ENCODE measurements at places on chromosomes 16 and 17. TPM values are rescaled to one million over a fixed set of nuclear protein-coding genes. Genes with fewer than 3 reads are reported as not detected.

GRCh38 chr16:23520500-23520899 lies 10.2 kb upstream of the GGA2 start:
- no peak for DNase-seq

DNA sequence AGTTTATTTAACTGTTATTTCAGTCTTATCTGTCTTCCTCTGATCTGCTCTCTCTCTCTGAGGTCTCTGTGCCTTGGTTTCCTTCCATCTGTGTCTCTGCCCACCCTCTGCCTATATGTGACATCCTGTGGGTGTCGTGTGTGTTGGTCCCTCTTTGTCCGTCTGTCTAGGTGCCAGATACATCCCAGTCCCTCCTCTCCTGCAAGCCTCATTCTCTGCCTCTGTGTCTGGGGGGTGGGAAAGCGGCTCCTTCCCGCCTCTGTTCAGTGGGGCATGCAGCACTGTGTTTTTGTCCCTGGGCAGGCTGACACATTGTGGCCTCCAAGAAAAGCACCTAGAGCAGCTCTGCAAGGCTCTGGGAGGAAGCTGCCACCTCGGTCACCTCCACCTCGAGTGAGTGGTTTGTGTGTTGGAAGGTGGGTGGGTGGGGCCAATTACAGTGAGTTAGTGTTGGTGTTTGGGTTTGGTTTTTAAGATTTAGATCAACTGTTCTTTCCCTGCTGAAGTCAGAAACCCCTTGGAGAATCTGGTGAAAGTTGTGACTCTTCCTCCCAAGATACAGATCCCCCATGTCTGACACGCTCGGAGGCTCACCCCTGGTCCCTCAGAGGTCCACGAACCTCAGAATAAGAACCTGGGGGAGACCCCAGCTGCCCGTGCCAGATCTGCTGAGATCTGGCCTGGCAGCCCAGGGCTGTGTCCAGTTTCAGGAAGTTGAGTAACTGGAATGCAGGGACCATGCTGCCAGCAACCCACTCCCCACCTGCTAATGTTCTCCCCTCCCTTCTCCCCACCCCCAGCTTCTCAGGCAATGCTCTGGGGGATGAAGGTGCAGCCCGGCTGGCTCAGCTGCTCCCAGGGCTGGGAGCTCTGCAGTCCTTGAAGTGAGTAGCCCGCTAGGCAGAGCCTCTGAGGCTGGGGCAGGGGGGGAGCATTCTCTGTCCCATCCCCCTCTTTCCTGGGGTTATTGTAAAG lies 50.9 kb upstream of the CPNE2 start:
- no peak for DNase-seq

- DNase-seq, result no peak
Observed at GRCh38 chr17:16948587-16949376, 23.1 kb downstream of the TNFRSF13B start.

Gene TNFRSF13B
- not detected for total RNA-seq

Gene ITGAD
- total RNA-seq, result not detected

Gene CMTM3
- 42.6 TPM for total RNA-seq

Gene OMG
- not detected for total RNA-seq

Gene CCDC144A
- 0.51 TPM for total RNA-seq

Measured in uterus (tissue), 4 donors.